ENCODE measurements at places on chromosomes 1 and 21.
A peak's percentile ranks its signal among the peaks of the same experiment; 100 is the strongest.

DNA sequence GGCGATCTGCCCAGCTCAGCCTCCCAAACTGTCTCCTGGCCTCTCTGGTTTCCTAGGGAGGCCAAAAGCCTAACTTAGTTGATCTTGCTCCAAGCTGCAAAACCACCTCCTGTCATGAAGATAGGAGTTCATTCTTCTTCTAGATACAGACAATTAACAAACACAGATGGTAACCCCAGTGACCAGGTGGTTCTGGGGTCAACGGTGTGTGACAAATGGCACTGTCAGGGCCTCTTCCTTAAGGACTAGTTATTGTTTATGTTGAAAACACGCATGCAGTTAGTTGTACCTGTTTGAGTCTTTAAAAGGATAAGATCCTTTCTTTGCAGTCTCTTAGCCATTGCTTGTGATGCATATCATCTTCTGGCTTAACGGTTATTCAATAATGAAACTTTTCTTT lies 4.6 kb upstream of the UMODL1 start:
- no peak for DNase-seq

DNA sequence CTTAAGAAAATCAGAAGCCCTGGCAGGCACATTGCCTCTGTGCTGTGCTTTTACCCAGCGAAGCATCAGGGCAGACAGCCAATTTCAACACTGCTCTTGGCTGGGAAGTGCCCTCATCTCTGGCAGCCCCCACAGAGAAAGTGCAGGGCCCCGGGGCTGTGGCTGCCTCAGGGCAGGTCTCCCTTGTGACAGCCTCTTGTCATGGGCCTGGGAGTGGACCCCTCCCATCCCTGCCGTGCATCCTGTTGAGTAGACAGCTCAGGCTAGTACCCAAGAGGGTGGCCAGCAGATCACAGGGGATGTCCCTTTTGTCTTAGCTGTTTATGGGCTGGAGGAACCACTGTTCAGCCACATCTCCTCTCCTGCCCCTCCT lies 23.3 kb downstream of the TTC34 start:
- no peak for DNase-seq

DNA sequence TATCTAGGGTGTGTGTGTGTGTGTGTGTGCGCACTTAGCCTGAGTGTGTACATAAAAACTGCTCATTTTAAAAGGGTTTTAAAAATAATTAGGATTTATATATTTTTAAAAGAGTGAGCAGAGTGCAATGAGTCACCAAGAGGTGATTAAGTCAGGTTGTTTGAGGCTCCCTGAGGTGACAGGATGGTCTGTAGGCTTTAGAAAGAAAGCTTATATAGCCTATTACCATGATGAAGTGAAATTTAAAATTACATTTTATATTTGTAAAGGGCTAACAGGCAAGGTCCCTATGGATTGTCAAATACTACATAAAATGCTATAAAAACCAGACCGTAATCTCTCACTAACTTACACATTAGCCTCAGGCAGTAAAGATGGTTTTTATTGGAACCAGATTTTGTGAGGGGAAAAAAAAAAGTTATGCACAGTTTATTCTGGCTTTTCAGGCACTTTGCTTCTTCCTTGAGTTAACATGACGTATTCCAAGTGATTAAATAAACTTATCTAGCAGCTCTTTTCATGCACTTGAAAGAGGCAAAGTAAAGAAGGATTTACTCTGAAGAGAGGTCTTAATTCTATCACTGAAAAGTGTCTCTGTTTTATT lies 711.7 kb upstream of the PTBP2 start:
- DNase-seq: peak; percentile 2

DNA sequence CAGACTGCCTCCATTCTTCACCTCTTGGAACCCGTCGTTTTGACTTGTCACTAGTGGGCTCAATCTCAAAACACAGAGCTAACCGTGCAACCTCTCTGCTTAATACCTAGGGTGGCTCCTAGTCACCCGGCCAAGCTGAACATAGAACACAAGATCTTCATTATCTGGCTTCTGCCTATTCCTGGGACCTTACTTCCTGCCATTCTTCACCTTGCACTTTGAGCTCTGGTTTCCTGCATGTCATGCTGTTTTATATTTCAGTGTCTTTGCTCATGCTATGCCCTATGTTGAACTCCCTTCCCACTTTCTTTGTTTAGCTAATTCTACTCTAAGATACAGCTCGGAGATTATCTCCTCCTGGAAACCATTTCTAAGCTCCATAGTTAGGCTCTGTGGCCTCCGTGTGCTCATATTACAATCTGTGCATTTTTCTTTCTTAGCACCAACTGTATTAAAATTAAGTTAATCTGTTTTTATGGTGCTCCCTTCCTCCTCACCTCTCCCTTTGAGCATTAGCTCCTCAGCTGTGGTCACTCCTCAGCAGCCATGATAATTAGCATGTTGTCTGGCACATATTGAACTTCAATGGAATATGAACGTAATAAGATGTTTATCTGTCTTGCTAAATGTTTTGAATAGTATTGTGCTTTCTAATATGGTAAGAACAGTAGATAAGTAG lies 13.1 kb downstream of the GPSM2 start:
- no peak for DNase-seq

- DNase-seq: no peak
Observed at GRCh38 chr1:9078015-9078751, 8.7 kb upstream of the SLC2A5 start.

DNA sequence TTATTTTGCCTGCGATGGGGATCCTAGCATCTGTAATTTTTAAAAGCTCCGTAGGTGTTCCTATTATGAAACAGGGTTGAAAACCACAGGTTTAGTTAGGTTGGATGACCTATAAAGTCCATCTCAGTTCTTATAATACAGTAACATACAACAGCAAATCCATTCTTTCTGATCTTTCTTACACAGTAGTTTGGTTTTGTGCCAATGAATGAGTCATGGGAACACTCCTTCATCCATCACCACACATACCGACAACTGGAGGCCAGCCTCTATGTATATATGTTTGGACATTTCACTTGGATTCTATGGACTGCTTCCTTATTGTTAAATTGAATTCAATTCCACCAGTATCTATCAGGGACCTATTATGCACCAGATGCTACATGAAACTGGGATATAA lies 118.4 kb upstream of the L1TD1 start:
- peak; percentile 66 for DNase-seq

DNA sequence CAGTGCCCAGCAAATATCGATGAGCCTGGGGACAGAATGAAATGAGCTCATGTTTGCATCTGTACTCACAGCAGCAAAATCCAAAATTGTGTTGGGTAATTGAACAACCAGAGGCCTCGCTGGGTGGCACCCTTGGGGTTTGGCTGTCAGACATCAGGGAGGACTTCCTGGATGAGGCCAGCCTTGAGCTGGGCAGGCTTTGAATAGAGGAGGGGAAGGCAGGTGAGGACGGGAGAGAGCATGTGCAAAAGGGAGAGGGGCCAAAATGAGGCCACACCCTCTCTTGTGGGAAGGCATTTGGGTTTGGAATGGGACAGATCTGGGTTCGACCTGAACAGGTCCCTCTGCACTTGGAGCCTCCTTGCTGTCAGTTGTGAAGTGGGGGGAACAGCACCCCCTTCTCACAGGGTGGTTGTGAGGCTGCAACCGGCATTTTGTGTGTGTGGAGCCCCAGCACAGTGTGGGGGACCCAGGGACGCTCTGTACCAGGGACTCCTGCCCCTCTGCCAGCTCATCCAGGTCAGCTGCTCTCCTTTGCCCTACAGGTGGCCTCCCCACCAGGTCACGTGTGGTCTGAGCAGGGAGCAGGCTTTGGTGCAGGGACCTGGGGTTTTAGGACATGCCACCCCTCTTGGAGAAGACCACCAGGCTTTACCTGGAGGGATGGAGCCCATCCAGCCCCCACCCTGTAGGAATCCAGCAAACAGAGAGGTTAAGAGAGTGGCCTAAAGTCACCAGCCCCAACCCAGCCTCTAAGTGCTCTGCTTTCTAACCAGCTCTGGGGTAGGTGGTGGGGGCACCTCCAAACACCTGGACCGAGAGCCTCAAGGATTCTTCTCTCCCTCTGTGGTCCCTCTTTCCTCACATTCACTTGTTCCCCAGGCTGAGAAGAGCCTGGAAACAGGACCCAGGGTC lies 521.8 kb downstream of the PTPRU start:
- DNase-seq: no peak

- no peak for DNase-seq
Observed at GRCh38 chr1:145701306-145701862, 5.8 kb downstream of the PDZK1 start.

DNA sequence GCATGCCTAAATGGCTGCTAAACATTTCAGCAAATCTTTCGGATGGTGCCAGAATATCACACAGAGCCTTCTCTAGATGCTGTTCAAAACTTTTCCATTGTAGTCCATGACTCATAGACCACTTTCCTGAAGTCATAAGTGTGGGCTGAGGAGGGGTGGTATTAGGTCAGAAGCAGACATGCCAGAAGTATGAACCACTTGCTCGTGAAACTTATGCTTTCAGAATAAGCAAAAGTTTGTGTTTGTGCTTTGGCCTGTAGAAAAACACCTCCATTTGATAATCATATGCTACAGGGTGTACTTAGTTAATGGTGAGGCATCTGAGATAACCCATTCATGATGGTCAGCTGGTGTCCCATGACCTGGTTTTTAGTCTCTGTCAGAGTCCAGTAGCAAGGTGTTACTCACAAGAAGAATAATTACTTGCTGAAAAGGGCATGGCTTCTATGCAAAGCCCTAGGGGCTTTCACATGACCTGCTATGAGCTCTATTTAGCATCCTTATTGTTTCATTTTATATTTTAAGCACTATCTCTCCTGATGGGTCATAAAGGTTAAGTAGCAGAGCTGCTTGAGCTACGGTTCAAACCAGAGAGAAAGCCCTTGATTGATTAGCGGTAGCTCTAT lies 183.1 kb upstream of the IVNS1ABP start:
- no peak for DNase-seq

GRCh38 chr1:219798283-219799030 lies 129.9 kb downstream of the SLC30A10 start:
- DNase-seq: no peak

- DNase-seq: peak; percentile 84
Observed at GRCh38 chr1:42756956-42757891, 9.6 kb downstream of the P3H1 start.

GRCh38 chr1:68314151-68314780 lies 81.9 kb upstream of the WLS start:
- no peak for DNase-seq

DNA sequence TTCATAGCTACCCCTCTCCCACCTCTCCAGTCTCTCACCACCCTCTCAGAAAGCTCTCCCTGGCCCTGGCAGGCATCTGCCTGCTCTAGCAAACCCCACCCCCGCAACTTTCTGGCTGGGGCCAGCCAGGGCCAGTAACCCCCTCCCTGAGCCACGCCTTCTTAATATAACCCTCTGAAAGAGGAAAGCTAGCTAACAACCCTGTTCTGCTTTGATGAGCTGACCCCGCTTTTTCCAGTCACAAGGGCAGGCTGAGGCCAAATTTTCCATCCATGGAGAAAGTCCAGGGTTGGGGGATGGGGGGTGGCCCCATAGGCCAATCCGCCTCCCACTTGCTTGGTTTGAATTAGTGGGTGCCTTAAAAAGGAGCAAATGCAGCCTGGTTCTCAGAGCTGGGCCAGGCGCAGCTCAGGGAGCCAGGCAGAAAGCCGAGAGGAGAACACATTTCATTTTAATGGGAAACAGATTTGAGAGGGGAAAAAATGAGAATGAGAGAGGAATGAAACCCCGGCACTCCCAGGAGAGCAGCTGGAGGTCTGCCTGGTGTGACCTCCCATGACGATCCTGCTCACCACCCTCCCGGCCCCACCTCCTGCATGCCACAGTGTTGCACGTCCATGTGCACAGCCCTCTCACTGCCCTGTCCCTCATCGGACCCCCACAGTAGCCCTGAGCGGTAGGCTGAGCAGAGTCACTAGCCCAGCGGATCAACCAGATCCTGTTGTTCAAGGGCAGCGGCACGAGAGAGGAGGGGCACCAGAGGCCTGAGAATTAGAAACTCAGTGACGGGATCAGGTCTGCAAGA lies 62.3 kb downstream of the OPTC start:
- DNase-seq: peak; percentile 71

GRCh38 chr1:233518344-233518743 lies 95.6 kb upstream of the KCNK1 start:
- DNase-seq: peak; percentile 33

DNA sequence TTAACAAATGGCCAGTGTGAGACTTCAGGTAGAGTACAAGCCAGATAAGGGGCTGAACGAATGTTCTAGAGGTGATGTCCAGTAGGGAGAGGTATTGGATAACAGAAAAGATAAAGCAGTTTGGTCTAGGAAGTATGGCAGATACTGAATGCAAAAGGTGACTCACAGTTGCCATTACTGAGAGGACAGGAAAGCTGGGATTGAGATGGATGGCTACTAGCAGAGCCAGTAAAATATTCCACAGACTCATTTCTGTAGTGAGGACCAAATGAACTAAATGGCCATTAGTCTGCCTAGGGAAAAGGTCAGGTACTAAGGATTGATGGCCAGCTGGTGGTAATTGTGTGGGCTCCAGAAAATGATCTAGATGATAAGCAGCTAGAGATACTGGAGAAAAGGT lies 11.5 kb downstream of the MACO1 start:
- no peak for DNase-seq

DNA sequence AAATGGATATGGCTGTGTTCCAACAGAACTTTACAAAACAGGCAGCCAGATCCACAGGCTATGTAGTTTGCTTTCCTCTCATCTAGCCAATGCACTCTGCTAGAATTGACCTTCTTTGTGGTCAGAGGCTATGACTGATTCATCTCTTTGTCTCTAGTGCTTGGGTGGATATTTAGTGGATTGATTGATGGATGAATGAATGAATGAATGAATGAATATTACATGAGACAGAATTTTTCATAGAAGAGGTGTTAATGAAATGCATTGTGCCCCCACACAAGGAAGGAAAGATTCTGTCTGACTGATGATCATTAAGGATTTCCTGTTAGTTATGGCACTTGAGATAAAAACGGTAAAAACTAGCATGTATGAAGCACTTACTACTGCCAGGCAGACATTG lies 50.5 kb upstream of the ZYG11A start:
- no peak for DNase-seq

GRCh38 chr1:6348511-6349191 lies 44.9 kb downstream of the ACOT7 start:
- no peak for DNase-seq

GRCh38 chr21:40792691-40793456 lies 54.1 kb downstream of the DSCAM start:
- no peak for DNase-seq

- DNase-seq: no peak
Observed at GRCh38 chr1:245110406-245110805, 44.4 kb upstream of the KIF26B start.

- no peak for DNase-seq
Observed at GRCh38 chr1:157217486-157217885, 79.3 kb upstream of the ETV3 start.

- no peak for DNase-seq
Observed at GRCh38 chr1:103327054-103327719, 198.3 kb upstream of the RNPC3 start.

DNA sequence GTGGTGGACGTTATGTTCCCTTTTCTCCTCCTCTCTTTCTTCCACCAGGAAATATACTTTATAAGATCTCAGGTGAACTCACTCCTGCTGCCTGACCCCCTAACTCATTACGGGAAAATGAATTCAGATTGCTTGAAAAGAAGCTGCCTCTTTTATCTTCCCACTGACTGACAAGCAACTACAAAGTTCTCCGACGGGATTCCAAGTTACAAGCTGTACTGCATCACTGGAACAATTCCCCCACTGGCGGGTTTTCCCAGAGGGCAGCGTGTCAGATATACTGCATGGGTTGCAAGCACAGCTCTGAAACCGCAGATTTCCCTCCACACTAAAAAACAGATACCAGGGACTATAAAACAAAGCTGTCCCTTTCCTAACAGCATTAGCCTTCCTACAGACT lies 390.6 kb downstream of the KCTD3 start:
- peak; percentile 29 for DNase-seq

Measured in kidney (tissue), 22 donors.